DMS79 (cell line): ENCODE measurements at places on chromosomes 16 and 17.
A peak's percentile ranks its signal among the peaks of the same experiment; 100 is the strongest.

DNA sequence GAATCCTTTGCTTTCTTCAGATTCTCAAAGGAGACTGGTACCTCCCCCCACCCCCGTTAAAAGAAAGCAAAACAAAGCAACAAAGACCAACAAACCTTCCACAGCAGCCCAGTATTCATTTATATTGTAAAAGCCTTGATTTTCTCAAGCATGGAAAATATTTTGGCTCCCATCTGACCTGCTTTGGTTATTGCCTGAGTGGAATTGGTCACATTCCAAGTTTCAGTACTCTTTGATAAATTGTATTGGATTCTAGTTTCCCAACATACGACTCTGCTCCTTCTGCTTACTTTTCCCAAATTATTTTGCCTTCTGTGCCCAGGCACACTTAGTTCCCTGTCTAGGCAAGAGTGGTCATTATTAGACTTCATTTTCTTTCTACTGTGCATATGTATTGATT, 1.3 kb downstream of the ABCC11 start:
- no peak for DNase-seq

DNA sequence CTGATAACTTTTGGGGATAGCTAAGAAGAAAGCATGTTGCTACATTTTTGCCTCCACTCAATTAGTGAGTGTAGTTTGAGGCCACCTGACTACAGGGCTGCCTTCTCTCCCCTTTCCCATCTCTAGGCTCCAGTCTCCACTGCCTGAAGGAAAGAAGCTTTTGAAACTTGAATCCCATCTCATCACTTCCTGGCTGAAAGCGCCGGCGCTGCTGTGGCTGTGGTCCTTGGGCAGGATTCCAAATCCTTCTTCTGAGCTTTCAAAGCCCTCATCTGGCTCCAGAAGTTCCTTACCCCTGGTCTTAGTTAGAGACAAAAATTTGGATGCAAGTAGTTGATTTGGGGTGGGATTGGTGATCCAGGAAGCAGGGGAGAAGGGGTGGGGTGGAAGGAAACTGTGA, 119.4 kb downstream of the FOXL1 start:
- DNase-seq = no peak

DNA sequence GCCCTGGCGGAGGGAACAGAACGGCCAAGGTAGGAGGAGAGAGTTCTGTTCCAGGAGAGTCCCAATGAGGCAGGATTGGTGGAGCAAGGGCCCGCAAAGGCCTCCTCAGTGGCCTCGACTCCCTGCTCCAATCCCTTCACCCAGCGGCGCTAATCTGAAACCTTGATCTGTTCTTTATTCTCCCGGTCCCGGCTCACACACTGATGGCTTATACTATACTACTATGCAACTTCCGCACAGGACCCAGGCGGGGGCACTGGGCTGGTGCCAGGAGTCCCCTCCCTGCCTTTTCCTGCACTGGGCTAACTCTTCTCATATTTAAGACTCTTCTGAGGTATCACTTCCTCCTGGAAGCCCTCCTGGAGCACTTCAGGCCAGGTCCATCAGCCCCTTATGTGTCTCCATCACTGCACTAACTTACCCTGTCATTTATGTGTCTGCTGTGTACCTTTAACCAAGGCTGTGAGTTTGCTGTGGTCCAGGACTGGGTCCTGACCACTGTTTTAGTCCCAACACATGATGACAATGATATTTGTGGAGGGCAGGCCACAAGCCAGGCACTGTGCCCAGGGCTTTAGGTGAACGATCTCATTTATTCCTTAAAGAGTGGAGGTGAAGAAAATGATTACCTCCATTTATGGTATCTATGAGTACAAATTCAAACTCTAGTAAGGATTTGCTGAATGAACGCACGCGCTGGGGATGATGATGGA, 6.8 kb downstream of the CCDC102A start:
- no peak for DNase-seq

DNA sequence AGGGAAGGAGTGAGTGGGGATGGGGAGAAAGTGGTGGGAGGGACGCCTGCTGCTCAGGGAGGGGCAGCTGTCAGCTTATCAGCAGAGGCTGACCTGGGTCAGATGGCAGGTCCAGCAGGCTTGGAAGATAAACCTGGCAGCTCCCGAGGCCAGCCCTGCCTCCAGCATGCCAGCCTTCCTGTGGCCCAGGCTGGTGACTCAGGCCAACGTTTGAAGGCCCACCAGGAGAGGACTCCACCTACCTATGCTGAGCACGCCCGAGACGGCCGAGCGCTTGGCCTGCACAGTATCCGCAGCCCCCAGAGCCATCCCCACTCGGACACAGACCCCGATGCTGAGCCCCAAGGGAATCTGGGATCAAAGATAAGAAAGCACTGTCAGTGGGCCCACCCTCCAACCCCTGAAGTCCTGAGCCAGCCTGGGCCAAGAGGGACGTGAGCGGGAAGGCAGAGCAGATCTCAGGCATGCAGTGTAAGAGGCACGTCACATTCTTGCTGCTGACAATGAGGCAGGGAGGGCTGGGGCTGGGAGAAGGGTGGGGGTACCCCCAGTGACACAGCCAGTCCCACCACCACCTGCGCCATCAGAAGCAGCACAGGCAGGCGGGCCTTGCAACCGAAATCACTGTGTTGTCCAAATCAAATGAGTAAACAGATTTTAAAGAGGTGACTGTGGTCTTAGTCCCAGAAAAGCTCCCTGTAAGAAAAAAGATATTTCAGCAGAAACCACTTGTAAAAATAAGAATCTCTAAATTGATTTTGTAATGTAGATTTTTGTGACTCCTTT, 12.4 kb downstream of the SLC47A2 start:
- no peak for DNase-seq

GRCh38 chr17:67218385-67218950, 26.5 kb downstream of the HELZ start:
- DNase-seq = no peak

GRCh38 chr17:77445760-77446532, 305.2 kb downstream of the SEC14L1 start:
- DNase-seq = no peak

GRCh38 chr16:72036098-72036497, 18.2 kb upstream of the HP start:
- no peak for DNase-seq

DNA sequence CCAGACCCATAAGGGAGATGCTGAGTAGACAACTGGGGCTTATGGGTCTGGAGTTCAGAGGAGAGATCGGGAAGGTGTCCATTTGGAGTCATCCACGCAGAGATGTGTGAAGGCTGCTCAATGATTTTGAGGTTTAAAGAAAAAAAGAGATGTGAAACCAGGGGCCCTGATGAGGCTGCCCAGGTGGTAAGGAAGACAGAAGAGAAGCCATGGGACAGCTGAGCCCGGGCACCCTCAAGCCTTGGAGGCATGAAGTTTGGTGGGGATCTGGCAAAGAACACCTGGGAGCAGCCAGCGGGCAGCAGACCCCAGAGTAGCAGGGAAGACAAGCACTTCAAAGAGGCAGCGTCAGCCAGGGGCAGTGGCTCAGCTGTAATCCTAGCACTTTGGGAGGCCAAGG, 20.8 kb upstream of the MYO15B start:
- DNase-seq = no peak

- no peak for DNase-seq
These were observed 9.6 kb downstream of the IL32 start for GRCh38 chr16:3074860-3075522.

- peak; percentile 49 for DNase-seq
These were observed 10.7 kb downstream of the SGSM2 start for GRCh38 chr17:2347805-2348685.

DNA sequence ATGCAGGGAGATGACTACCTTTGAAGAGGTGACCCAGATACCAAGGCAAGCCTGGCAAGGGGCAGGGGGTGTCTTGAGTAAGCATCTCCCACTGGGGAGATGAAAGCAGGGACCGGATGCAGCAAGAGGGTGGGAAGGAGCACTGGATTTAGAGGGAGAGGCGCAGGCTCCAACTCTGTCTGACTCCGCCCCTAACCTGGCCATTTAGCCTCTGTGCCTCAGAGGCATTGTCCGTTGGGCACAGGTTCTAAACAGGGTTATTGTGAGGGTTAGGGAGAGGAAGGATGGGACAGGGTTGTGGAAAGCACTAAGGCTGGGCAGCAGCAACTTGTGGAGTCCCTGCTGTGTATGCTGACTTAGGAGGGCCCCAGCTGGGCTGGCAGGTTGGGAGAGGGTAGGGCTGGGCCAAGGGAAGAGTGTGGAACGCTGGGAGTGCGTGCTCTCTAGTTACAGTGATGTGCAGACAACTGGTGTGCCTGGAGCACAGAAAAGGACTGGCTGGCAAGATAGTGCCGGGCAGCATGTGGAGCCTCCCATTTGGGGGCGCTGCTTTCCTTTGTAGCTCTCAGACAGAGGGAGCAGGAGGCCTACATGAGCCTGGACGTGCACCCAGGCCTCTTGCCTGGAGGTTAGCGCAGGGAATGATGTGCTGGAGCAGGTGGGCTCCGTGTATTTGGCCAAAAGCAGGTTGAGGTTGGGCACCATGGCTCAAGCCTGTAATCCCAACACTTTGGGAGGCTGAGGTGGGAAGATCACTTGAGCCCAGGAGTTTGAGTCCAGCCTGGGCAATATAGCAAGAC, 26.2 kb downstream of the TBX2 start:
- no peak for DNase-seq

- DNase-seq = no peak
These were observed 54.6 kb downstream of the ABCC12 start for GRCh38 chr16:48101069-48101674.

DNA sequence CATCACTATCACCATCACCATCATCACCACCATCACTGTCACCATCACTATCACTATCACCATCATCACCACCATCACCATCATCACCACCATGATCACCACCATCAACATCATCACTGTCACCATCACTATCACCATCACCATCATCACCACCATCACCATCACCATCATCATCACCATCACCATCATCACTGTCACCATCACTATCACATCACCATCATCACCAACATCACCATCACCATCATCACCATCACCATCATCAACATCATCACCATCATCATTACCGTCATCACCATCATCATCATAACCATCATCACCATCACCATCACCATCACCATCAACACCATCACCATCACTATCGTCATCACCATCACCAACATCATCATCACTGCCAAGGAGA, 273.8 kb downstream of the FOXL1 start:
- no peak for DNase-seq

- no peak for DNase-seq
These were observed 3.3 kb upstream of the KLHL11 start for GRCh38 chr17:41868568-41868967.

DNA sequence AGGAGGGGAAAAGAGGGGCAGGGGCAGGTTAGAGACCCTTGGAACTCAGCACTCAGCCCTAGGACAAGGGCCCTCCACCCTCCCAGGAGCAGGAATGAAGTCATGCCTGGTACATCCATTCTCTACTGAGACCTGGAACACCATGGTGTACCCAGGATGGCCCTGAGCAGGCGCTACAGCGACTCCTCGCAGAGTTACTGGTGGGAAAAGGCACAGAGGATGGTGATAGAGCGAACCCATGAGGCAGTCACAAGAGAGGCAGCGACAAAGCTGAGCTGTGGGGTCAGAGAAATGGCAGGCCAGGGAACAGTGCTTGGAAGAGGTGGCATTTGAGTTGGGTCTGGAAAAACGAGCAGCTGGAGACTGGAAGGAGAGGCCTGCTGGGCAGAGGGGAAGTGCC, 37.5 kb downstream of the SRCIN1 start:
- no peak for DNase-seq

- no peak for DNase-seq
These were observed 123.1 kb downstream of the LYRM1 start for GRCh38 chr16:21023509-21024202.

DNA sequence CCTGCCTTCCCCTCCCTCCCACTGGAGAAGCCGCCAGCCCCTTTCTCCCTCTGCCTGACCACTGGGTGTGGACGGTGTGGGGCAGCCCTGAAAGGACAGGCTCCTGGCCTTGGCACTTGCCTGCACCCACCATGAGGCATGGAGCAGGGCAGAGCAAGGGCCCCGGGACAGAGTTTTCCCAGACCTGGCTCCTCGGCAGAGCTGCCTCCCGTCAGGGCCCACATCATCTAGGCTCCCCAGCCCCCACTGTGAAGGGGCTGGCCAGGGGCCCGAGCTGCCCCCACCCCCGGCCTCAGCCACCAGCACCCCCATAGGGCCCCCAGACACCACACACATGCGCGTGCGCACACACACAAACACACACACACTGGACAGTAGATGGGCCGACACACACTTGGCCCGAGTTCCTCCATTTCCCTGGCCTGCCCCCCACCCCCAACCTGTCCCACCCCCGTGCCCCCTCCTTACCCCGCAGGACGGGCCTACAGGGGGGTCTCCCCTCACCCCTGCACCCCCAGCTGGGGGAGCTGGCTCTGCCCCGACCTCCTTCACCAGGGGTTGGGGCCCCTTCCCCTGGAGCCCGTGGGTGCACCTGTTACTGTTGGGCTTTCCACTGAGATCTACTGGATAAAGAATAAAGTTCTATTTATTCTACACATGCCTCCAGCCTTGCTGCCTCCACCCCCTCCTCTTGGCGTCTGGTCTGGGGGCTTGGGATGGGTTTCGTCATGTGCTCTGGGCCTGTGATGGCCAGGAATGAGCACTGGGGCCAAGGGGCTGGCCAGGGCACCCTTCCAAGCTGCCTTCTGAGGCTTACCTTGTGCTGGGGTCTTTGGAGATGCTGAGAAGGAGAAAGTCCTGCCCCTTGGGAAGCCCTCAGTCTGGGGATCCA, 7.3 kb downstream of the GJD3 start:
- DNase-seq = no peak

GRCh38 chr17:13647543-13648021, 45.9 kb upstream of the HS3ST3A1 start:
- DNase-seq = no peak

- no peak for DNase-seq
These were observed 61.2 kb upstream of the RPH3AL start for GRCh38 chr17:413706-414380.

GRCh38 chr17:66789961-66790437, 44.9 kb upstream of the CACNG5 start:
- DNase-seq = no peak

GRCh38 chr17:81516439-81516838, 3.8 kb upstream of the ACTG1 start:
- no peak for DNase-seq

DNA sequence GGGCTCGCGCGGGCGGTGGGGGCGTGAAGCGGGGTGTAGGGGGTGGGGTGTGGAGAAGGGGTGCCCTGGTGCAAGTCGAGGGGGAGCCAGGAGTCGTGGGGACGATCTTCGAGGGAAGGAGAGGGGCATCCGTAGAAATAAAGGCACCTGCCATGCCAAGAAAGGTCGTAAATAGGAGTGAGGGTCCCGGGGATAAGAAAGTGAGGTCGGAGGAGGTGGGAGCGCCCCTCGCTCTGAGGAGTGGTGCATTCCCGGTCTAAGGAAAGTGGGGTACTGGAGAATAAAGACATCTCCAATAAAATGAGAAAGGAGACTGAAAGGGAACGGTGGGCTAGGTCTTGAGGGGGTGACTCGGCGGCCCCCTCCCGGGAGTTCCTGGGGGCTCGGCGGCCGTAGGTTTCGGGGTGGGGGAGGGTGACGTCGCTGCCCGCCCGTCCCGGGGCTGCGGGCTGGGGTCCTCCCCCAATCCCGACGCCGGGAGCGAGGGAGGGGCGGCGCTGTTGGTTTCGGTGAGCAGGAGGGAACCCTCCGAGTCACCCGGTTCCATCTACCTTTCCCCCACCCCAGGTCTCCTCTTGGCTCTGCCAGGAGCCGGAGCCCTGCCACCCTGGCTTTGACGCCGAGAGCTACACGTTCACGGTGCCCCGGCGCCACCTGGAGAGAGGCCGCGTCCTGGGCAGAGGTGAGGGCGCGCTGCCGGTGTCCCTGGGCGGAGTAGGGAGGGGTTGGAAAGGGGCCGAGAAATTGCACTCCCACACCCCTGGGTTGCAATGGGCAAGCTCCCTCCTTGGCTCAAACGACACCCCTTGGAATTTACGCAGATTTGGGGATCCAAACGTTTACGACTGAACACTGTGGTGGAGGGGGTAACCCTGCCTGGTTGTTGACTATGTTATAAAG, 888 bp downstream of the CDH1 start:
- no peak for DNase-seq

GRCh38 chr16:53876811-53877210, 172.9 kb downstream of the FTO start:
- no peak for DNase-seq
